Stimulated activated CD8-positive, alpha-beta memory T cell treated with anti-CD3 and anti-CD28 coated beads, Interleukin-15, amount 100 ng/mL, for 48 hours (primary cell): ENCODE measurements at places on chromosomes 3 and 15.

DNA sequence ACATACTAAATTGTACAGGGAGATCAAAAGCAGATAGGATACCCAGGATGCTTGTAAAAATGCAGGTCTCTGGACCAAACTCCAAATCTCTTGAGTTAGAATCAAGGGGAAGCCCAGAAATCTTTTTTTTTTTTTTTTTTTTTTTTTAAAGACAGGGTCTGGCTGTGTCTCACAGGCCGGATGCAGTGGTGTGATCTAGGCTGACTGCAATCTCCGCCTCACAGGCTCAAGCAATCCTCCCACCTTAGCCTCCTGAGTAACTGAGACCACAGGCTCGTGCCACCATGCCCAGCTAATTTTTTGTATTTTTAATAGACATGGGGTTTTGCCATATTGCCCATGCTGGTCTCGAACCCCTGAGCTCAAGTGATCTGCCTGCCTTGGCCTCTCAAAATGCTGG lies 373.5 kb downstream of the SHQ1 start:
- no peak for DNase-seq

GRCh38 chr15:72098040-72098439 lies 19.9 kb downstream of the MYO9A start:
- no peak for DNase-seq

DNA sequence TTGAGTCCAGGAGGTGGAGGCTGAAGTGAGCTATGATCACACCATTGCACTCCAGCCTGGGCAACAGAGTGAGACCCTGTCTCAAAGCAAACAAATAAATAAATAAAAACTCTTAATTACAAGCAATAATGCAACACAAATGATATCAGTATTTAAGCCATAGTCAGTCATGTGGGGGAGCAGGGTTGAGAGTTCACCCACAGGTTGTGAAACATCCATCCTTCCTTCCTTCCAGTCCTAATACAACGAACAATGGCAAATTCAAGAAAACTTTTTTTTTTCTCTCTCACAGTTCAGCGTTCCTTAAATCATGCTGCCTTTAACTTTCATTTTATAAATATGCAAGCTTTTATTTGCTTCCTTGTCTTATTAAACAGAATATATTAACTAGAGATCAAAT lies 24.1 kb downstream of the ZNF592 start:
- no peak for DNase-seq

DNA sequence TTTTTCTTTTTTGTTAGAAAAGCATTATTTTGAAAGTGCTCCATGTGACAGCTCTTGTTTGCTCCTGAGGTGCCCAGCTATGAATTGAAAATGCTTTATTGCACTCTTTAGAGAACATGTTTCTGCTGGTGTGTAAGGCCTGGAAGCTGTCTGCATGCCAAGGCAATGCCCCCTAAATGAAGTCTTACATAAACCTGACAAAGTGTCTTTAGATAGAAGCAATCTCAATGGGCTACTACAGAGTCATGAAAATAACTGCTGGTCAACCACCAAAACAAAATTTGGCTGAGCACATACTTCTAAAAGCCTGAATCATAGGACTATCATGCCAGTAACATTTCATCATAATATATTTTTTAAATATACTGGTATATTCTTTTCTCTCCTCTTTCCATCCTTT lies 178.7 kb downstream of the THRB start:
- no peak for DNase-seq

GRCh38 chr3:54873059-54874010 lies 54.5 kb downstream of the LRTM1 start:
- DNase-seq, result no peak

DNA sequence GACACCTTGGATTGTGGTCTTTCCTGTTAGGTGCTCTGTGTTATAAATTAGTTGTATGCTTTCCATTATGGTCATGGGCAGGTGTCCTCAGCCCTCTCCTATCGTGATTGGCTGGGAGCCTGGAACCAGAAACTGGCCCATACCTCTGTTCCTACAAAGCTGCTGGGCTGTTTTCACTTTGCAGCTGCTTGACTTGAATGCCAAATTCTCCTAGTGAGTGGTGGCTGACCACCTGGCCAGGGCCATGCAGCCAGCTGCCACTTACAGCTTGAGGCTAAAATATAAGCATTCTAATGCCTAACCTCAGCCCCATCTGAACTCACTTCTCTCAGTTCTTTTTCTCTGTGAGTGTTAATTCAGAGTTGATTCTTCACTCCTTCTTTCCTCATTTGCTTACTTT lies 239.3 kb upstream of the GBE1 start:
- DNase-seq, result no peak

- no peak for DNase-seq
Observed at GRCh38 chr3:161644891-161645635, 148.5 kb downstream of the OTOL1 start.

GRCh38 chr3:44120721-44121582 lies 120.7 kb upstream of the TOPAZ1 start:
- DNase-seq, result no peak

DNA sequence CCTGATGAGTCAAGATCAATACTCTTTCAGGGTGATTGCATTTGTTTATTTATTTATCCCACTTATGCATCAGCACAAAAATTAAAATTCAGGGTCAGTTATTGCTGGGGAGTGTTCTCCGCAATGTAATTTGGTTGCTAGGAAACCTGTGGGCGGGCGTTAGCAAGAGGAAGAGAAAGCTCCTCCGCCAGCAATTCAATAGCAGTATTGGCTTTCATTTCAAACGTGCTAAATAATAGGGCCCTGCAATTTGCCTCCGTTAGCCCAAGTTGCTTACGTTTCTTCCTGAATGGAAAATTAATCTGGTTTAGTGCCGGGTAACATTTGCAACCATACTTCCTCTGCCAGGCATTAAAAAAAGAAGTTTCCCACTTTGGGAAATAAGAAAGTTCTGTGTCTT lies 35.5 kb upstream of the PLCL2 start:
- peak; percentile 33 for DNase-seq

- no peak for DNase-seq
Observed at GRCh38 chr15:71526060-71526820, 284.1 kb upstream of the NR2E3 start.

DNA sequence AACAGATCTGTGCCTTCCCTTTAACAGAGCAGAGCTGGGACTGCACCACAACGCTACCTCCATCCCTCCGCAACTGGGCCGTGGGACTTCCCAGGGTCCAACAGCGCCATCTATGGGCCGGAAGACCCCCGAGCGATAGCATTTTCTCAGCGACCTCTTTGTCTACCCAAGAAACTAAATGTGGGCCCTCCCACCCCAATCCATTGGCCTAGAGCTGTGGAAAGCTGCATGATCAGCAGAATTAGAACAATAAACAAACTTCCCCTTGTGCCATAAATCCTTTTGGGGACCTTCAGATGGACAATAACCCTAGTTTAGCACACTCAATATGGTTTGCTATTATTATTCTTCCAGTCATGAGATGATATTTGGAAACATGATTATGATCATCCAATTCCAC lies 74.8 kb upstream of the NTRK3 start:
- DNase-seq, result peak; percentile 34

DNA sequence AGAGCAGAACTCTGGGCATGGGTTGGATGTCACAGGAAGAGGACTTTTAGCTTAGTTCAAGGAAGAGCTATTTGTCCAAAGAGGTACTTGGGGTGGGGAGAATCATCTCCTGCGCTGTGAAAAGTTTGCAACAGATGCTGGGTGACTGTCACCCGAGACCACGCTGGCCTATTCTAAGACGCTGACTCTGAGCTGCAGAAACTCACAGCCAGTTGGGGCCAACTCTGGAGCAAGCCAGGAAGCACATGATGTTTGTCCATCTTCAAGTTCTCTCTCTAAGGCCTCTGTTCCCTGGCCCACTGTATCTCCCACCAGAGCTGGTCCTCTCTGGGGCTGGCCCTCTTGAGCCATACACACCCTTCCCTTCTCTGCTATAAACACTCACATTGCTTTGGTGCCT lies 17.9 kb upstream of the CDCP1 start:
- DNase-seq, result no peak

GRCh38 chr3:30696403-30696819 lies 90.0 kb downstream of the TGFBR2 start:
- no peak for DNase-seq

GRCh38 chr3:106065831-106066230 lies 197.0 kb upstream of the CBLB start:
- DNase-seq, result no peak

- DNase-seq, result no peak
Observed at GRCh38 chr3:64638511-64638910, 49.3 kb downstream of the ADAMTS9 start.

DNA sequence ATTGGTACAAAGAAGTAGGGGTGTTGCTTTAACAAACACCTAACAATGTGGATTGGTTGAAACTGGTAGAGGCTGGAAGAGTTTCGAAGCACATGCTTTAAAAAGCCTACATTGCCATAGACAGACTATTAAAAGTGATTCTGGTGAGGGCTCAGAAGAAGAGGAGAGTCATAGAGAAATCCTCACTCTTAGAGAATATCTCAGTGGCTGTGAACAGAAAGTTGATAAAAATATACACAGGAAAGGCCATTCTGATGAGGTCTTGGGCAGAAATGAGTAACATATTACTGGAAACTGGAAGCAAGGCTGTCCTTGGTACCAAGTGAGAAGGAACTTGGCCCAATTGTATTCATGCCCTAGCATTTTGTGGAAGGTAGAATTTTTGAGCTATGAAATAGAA lies 173.7 kb upstream of the CRBN start:
- no peak for DNase-seq
